Glomerular endothelial cell (primary cell): ENCODE measurements at places on chromosomes 12 and 14.

DNA sequence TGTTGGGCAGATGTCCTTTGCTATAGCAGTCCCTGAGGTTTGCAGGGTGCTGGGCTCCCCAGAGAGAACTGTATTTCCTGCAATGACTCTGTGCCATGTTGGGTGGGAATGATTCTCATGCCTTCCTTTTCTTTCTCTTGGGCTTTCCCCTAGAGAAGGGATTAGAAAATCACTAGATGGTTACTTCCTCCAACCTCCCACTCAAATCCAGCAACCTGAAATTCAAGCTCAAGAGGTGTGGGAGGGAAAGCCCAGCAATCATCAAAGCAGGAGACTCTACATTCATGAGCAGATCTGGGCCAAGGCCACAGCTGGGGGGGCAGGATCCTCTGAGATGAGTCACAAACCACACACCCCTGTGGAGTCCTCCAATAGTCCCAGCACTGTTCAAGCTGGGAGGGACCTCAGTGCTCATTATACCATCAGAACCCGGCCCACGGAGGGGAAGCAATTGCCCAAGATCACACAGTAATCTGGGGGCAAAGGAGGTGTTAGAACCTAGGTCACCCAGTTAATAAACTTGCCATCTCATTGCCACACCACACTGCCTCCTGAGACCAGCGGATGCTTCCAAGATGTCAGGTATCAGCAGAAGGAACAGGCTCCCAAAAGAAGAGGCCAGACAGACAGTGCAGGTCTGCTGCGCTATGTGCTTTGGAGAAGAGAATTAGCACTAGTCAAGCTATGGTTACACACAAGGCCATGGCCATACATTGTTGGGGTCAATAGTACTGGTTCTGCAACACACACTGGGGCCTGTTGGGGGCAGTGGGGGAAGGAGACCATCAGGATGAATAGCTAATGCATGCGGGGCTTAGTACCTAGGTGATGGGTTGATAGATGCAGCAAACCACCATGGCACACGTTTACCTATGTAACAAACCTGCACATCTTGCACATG lies 65.7 kb downstream of the TTC9 start:
- no peak for DNase-seq

DNA sequence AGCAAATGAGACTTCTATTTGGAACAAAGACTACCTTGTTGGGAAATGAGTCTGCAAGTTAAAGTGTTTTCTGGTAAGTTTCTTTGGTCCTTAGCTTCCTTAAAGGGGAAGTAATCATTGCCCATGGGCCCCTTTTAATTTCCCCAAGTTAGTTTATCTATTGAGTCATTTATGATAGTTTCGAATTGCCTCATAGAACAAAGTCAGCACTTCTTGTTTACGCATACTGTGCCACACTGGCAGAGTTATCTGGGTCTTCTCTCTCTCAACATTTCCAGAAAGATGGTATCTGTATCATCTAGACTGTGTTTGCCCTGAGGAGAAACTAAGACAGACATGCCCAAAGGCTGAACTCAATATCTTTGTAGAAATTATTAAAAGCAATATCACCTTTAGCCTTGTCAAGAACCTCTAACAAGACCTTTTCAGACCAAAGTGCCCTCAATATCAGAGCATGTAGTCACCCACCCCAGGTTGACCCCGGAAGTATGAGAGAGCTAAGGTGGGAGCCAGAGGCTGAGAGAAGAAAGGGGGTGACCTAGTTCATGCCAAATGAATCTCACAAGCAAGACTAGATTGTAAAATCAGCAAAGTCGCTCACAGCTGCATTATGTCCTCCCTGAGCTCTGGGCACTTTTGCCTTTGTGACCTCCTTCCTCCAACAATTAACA lies 40.0 kb downstream of the GPR65 start:
- no peak for DNase-seq

- DNase-seq: no peak
Observed at GRCh38 chr14:90533591-90534021, 136.8 kb downstream of the CALM1 start.

DNA sequence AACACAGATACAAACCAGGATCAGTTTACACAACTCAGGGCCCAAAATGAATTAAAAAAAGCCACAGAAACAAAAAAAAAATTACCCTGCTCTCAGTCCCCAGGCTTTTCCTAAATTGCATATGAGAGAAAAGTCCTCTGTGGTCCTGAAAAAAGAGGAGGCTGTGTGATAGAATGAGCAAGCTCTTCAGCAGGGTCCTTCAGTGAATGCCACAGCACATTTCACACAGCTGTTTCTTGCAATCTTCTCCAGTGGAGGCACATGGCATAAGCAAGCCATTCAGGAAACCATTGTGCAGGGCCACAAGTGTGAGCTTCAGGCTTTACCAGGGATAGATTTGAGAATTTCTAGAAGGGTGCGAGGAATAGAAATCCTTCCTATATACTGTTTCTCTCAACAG lies 168.5 kb downstream of the PPM1H start:
- no peak for DNase-seq

DNA sequence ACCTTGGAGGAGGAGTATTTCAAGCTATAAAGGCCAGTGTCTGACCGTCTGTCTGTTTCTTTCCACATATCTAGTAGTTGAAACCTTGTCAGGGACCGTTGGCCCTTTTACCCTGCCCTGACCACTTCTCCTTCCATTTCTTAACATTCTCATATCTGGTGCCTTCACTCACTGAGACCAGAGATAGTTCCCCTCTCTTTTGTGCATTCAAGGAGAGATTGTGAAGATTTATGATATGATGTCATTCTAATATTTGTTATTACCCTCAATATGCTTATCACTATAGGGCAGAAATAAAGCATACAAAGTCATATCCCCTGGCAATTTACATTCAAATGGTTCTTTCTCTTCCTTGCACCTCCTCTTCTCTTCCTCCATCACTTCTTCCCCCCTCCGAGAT lies 83.3 kb downstream of the PLXNC1 start:
- DNase-seq: no peak

DNA sequence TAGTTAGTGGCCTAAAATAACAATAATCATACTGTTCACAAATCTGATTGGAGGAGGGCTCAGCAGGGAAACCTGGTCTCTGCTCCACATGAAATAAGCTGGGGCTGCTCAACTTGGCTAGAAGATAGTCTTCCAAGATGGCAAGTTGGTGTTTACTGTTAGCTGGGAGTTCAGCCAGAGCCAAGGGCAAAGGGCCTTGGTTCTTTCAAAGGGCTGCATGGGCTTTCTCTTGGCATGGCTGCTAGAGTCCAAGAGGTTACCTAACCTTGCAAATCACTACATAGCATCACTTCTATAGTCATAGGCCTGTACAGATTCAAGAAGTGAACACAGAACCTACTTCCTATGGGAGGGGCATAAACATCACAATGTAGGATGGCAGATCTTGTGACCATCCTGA lies 7.1 kb downstream of the EXOC5 start:
- no peak for DNase-seq

DNA sequence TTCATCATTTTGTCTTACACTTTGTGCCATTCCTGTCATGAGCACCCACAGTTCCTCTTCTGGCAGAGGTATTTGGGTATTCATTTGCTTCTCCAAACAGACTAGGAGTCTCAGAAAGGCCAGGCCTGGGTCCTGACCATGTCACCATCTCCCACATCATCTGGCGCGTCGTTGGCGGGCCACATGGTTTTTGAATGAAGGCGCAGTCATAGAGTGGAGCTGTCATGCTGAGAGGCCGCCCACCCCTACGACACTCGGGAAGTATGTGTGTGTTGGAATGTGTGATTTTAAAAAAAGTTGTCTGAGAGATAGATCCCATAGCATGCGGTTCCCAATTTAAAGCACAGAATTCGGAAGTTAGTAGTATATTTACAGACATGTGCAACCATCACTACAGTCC lies 15.6 kb upstream of the TTC7B start:
- DNase-seq: no peak

DNA sequence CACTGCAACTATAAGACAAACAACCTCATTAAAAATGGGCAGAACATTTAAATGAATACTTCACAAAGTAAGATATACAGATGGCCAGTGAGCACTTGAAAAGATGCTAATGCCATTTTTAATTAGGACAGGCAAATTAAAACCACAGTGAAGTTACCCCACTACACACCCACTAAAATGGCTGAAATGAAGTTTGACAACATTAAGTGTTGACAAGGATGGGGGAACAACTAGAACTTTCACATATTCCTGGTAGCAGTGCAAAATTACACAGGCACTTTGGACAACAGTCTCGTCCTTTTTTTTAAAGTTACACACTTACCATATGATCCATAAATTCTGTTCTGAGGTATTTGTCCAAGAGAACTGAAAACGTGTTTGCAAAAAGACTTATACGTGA lies 278.9 kb upstream of the DIO3 start:
- no peak for DNase-seq

DNA sequence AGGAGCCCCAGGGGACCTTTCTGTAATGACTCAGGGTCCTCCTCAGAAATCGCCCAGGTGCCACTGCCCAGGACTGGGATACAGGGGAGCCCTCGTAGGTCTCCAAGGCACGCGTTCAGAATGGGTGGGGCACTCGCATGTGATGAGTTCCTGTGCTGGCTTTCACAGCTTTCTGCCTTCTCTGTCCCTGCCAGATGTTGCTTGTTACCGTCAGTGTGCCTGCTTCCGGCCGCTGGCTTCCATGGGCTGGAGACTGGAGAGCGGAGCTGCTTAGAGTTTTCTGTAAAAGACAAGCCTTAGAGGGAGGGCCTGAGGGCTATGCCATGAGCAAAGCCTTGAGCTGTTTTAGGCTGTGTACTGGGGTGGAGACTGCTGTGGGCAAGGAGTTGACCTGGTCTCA lies 75.0 kb upstream of the SLC24A4 start:
- DNase-seq: no peak

DNA sequence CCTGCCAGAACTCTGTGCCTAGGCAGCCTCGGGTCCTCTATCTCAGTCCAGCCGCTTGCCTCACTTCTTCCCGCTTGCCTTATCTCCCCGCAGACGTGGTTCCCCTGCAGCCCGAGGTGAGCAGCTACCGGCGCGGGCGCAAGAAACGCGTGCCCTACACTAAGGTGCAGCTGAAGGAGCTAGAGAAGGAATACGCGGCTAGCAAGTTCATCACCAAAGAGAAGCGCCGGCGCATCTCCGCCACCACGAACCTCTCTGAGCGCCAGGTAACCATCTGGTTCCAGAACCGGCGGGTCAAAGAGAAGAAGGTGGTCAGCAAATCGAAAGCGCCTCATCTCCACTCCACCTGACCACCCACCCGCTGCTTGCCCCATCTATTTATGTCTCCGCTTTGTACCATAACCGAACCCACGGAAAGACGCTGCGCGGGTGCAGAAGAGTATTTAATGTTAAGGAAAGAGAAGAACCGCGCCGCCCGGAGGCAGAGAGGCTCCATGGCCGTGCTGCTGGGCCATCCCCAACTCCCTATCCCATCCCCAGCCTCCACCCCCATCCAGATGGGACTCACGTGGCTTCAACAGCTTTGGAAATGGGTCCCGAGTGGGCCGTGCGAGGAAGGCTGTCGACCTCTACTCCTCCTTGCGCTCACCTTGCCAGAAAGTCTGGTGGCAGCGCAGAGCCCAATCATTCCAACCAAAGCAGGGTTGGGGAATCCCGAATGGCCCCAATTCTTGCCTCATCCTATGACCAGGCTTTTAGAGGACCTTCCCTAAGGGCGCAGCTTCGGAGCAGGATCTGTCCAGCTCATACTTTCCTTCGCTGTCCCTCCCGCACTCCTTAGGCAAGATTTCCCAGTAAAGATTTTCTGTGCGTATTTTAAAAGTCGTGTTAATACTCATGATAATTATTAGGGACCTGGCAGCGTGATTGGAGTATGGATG lies 6.5 kb downstream of the HOXC13 start:
- no peak for DNase-seq

GRCh38 chr14:20498622-20499021 lies 6.7 kb upstream of the RNASE10 start:
- no peak for DNase-seq

DNA sequence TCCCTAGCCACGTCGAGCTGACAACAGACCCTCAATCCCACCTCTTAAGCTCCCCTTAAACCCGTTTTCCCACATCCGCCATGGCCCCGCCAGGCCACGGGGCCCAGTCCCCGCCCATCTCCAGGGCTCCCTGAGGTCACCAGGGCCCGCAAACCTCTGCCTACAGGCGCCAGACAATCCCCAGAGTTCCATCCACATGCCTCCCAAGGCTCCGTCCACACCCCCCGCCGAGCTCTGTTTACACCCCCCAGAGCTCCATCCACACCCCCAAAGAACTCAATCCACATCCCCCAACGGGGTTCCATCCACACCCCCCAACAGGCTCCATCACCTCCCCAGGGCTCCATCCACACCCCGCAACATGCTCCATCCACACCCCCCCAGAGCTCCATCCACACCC lies 9.2 kb downstream of the JAG2 start:
- no peak for DNase-seq

GRCh38 chr14:105641075-105641937 lies 114.9 kb downstream of the TMEM121 start:
- DNase-seq: no peak

- no peak for DNase-seq
Observed at GRCh38 chr14:62168564-62169155, 406.4 kb downstream of the SNAPC1 start.

- no peak for DNase-seq
Observed at GRCh38 chr14:35333797-35334743, 41.9 kb downstream of the PSMA6 start.

- no peak for DNase-seq
Observed at GRCh38 chr14:65360144-65360784, 52.3 kb upstream of the FUT8 start.

DNA sequence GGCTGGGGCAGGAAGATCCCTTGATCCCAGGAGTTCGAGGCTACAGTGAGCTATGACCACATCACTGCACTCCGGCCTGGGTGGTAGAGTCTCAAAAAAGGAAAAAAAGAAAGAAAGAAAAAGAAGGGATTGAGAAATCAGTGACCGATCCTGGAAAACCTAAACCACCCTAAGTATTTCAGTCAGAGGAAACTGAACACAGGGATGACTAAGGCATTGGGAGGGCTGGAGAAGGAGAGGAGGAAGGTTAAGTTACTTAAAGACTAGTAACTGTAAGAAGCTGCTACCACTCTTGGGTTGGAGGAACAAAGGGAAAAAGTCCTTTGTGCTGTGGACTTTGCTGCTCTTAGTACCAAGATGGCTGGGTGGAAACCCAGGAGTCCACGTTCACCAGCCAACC lies 10.6 kb downstream of the HHIPL1 start:
- no peak for DNase-seq

GRCh38 chr12:93137656-93138612 lies 208.8 kb upstream of the EEA1 start:
- no peak for DNase-seq

- DNase-seq: no peak
Observed at GRCh38 chr12:46674129-46674528, 151.7 kb downstream of the SLC38A4 start.

DNA sequence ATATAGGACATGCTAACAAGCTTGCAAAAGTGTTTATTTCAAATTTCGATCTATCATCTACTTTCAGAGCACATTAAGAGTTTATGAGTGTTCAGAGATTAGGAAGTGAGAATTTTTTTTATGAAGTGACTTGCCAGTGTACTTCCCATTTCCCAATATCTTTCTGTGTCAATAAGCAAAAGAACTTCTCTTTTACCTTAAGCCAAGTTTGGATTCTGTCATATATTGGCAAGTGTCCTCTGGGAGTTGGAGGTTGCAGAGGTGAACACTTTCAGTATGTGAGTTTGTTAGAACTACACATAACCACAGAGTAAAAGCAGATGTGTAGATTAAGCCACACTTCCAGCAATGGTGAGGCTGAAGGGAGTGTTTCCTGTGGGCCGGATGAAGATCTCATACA lies 16.6 kb upstream of the KLRF1 start:
- no peak for DNase-seq
